ENCODE measurements at places on chromosomes 1 and 21. TPM values are rescaled to one million over a fixed set of nuclear protein-coding genes. Genes with fewer than 3 reads are reported as not detected.

DNA sequence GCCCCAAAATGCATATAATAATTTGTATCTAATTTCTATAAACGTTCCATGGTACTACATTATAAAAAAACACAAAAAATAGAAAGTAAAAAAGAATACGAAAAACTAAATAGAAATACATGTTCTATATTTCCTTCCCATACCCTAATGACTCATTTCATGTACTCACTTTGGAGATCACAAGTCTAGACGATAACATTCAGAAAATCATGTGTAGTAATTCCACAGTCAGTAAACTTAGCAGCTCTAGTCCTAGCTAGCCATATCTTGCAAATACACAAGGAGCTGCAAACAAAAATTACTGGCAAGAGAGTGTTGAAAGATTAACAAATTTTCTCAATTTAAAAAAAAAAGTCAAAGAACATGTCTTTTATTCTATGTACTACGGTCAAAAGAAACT is 1.4 kb downstream of the GOLPH3L start:
- DNase-seq: no peak

CRNN gene
- total RNA-seq: not detected

DNA sequence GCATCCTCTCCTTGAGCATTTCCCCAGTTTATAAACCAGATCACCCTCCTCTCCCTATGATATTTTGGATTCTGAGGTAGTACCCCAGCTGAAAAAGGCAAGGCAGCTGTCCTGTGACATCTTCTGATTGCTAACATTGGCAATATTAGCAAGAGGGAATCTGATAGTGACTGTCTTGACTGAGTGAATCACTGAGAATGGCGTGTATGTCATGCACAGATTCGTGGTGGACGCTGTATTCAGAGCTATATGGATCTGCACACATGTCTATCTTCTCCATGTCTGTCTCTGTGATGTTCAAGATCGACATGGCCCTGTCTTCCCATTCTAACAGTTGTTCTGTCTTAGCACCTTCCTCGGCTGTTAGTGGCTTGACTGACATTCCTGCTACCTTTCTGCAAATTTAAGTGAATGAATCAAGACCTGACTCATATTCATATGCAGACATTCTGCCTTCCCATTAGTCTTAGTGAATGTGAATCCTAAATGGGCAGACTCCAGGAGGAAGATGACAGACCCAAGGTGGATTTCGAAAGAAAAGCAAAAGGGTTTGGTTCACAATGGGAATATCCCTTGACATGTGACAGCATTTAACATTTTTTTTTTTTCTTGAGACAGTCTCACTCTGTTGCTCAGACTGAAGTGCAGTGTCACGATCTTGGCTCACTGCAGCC is 97.7 kb downstream of the PGBD5 start:
- no peak for DNase-seq

GRCh38 chr1:4755864-4756504 is 101.6 kb downstream of the AJAP1 start:
- DNase-seq: no peak

- DNase-seq: no peak
Observed at GRCh38 chr1:38744452-38745350, 114.9 kb downstream of the RRAGC start.
